ENCODE measurements at places on chromosomes 5 and 9. TPM values are rescaled to one million over a fixed set of nuclear protein-coding genes. Genes with fewer than 3 reads are reported as not detected.

The FOXD1 gene
- 1.2 TPM for total RNA-seq

The FAT2 gene
- total RNA-seq = 0.41 TPM

GRCh38 chr5:122701640-122702523 is 73.0 kb upstream of the SNX2 start:
- no peak for DNase-seq

DNA sequence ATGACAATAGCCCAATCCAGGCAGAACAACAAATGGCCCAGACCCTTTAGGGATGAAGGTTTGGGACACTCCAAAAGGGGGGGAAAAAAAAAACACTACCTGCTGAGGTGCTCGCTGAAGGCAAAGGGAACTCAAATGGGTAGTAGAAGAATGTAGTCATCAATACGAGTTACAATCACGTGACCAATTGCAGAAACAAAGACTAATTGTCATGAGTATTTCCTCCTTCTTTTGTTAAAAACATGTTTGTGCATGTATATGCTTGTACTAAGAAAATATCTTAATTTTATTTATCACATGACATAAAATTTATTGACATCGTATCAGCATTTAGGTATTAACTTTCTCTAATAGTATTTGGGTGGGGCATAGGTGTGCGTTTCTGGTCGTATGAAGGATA is 743.5 kb downstream of the DNAH5 start:
- DNase-seq = no peak

The ENG gene
- 322 TPM for total RNA-seq

DNA sequence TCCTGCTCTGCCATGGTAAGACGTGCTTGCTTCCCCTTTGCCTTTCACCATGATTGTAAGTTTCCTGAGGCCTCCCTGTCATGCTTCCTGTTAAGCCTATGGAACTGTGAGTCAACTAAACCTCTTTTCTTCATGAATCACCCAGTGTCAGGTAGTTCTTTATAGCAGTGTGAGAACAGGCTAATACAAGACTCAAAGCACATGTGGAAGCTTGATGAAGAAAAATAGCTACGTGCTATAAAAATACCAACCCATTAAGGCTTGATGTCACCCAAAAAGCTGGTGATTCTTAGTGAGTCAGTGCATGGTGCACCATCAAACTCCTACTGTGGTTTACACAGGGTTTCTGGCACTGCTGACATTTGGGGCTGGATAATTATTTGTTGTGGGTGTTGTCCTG is 332.2 kb downstream of the TMEM167A start:
- DNase-seq = no peak

GRCh38 chr5:55426455-55426854 is 108.3 kb downstream of the PLPP1 start:
- DNase-seq = no peak

GRCh38 chr9:34405719-34406118 is 29.0 kb upstream of the MYORG start:
- no peak for DNase-seq

The OMD gene
- total RNA-seq = 6.5 TPM

GRCh38 chr9:130023144-130023787 is 19.7 kb downstream of the FNBP1 start:
- DNase-seq = no peak

GRCh38 chr5:76083555-76084495 is 642 bp downstream of the SV2C start:
- DNase-seq = no peak

DNA sequence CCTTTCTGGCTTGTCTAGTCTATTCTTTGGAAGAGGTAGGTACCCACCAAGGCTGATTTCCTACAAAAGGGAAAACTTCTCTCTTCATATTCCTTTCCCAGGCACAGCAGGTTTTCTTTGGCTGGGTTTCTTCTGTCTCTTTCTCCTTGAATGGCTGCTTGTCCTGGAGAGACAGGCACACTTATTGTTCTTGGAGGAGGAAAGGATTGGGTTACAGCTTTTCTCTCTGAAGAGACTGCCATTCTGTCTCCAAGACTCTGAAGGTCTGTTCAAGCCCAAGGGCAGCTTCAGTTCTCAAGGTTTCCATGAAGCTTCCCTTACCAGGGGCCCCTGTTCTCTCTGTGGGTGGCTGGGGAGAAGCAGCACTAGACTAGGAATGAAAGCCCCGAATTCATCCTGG is 33.9 kb downstream of the ACTBL2 start:
- DNase-seq = no peak

The LCNL1 gene
- 5.1 TPM for total RNA-seq

DNA sequence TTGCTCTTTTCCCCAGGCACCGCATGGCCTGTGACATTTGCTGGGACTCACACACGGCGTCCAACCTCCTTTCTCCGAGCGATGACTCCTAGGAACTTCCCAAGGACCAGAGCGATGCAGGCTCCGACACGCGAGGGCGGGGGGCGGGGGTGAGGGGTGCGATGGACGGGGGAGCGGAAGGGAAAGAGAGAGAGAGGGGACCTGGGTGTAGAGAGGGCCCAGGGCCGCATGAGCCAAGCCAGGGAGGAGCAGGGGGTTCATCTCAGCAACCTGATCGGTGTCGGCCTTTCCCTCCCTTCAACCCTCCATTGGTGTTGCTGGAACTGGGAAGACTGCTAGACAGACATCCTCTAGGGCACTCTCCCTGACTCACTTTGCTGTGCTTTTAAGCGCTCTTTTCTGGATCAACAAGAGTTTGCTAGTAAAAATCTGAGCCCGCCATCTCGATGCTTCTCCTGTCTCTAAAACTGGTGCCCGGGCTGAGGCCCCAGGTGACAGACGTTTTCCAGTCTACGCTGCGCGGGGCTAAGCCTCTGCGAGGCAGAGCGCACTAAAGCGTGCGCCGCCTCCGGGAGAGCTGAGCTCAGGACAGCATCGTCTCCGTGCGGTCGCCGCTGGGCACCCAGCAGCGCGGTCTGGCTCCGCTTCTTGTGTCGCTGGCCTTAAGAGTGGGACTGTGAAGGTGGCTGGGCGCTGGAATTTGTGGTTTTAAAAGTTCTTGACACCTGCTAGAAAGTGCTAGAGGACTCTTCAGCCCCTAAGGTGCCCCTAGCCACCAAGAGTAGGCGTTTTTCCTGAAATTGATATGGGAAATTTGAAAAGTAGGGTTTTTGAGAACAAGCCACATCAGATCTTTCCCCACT is 1.0 kb upstream of the TSLP start:
- peak; percentile 71 for DNase-seq

DNA sequence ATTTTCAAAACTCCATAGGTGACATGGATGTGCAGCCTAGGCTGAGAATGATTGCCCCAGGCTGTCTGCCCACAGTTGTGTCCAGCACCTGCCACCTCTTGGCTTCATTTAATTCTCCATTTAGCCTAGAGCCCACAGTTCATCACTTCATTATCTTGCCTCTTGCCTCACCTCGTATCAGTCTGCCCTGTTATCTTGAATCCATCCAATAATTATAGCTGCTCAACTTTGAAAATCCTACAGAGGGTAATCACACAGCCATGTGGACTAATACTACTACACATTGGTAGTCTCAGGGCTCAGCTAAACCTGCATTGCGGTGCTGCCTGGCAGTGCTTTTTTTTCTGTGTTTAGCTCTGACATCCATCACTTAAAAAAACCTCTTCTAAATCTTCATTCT is 7.4 kb downstream of the UGCG start:
- no peak for DNase-seq

The PROP1 gene
- total RNA-seq = not detected

GRCh38 chr9:96494215-96494800 is 44.3 kb downstream of the HABP4 start:
- no peak for DNase-seq

The ABO gene
- 16.8 TPM for total RNA-seq

DNA sequence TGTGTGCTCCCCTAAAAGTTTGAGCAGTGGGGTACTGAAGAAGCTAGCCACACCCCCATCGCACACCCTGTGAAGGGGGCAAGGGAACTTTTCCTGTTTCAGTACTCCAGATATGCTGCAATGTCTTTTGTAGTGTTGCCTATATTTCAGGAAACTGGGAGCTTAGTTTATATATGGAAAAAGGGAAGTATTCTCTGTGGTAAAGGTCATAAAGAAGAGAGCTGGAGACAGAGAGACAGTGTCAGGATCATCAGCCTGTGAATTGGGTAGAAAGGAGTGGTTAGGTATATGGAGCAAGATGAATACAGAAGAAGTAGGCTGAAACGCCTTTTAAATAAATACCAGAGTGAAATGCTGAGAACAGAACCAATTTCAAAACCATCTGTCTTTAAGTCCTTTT is 82.2 kb upstream of the C9orf72 start:
- no peak for DNase-seq

GRCh38 chr5:150286820-150287219 is 2.8 kb downstream of the CAMK2A start:
- no peak for DNase-seq

GRCh38 chr5:136285096-136285855 is 80.1 kb downstream of the TRPC7 start:
- no peak for DNase-seq

DNA sequence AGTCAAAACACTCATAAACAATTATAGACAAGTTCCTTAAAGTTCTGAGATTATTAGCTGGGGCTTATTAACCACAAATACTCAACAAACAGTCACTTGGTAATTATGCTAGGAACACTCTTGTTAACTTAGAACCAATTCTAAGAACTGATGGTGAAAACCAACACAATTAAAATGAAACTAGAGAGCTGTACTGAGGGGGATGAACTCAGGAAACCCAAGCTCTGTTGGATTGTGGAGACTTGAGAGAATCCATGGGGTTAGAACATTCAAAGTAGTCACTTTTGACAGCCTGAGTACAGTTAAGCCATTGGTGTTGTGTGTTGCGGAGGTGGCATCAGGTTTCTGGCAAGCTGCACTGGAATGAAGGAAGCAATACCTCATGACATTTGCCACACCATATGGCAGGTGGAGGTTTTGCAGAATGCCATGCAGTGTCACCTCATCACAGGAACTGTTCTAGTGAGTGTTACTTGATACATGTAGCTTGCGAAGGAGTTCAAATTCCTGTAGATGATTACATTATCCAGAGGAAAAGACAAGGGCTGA is 480.9 kb upstream of the CD180 start:
- no peak for DNase-seq

GRCh38 chr9:18296702-18297055 is 177.3 kb upstream of the ADAMTSL1 start:
- no peak for DNase-seq

GRCh38 chr9:108119530-108120113 is 630.1 kb upstream of the KLF4 start:
- DNase-seq = no peak

The SREK1 gene
- 65.9 TPM for total RNA-seq

The RNF20 gene
- total RNA-seq = 48.1 TPM

DNA sequence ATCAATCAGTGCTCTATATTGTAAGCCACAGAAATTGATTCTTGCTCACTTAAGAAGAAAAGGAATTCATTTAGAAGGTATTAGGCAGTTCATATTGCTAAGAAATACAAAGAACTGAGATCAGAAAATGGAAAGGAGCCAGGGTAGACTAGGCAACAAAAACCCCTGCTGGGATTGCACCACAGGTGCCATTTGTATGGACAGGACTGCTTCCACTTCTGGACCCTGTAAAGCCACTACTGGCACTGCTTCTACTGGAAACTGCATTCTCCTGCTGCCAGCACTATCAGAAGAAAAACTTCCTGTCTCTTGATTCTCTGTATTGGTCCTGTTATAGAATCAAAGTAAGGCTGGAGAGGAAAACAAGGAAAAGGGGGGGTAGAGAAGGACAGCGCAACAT is 45.9 kb downstream of the CERT1 start:
- DNase-seq = no peak

DNA sequence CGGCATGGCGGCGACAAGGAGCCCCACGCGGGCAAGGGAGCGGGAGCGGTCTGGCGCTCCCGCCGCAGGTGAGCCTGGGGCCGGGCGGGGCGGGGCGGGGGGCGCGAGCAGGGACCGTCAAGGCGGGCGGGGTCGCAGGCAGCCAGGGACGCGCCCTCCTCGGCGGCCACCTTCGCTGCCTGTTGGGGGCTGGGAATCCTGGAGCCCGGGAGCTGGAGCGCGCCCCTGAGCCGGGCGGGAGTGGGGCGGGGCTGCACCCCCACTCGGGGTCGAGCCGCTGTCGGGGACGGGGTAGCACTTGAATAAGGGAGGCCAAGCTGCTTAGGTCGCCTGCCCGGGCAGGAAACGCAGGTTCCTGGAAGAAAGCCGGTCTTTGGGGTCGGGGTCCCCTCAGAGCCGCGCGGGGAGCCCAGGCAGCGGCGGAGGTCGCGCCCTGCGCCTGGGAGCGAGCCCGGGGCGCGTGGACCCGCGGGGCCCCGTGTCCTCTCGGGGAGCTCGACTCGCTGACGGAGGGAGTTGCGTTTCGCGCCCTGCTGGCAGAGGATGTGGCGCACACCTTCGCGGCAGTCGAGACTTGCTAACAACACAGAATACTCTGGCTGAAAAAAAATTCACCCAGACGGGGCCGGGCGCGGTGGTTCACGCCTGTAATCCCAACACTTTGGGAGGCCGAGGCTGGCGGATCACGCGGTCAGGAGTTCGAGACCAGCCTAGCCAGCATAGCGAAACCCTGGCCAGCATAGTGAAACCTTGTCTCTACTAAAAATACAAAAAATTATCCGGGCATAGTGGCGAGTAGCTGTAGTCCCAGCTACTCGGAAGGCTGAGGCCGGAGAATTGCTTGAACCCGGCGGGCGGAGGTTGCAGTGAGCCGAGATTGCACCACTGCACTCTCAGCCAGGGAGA is 552 bp downstream of the OTULINL start:
- DNase-seq = peak; percentile 89

DNA sequence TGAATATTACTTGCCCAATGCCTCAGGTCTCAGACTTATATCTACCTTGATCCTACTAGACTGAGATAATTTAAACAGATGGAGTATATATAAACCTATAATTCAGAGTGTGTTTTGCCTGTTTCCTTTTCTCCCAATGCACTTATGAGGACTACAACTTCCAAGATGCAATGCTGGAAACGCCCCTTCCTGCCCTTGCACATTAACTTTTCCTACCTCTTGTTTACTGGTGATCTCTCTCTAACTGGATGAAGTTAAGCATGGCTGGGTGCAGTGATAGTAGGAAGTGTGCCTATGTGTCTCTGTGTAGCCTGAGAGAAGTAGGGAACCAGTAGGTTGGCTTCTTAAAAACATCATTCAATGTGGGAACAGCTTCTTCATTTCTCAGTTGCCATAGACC is 115.2 kb downstream of the SVEP1 start:
- no peak for DNase-seq

The ITGA1 gene
- total RNA-seq = 94.8 TPM

The OTP gene
- total RNA-seq = not detected

Measured in upper lobe of right lung (tissue), 1 donor.